Esophagus squamous epithelium (tissue), 5 donors: ENCODE measurements at places on chromosomes 11 and 22. TPM values are rescaled to one million over a fixed set of nuclear protein-coding genes. Genes with fewer than 3 reads are reported as not detected.

DNA sequence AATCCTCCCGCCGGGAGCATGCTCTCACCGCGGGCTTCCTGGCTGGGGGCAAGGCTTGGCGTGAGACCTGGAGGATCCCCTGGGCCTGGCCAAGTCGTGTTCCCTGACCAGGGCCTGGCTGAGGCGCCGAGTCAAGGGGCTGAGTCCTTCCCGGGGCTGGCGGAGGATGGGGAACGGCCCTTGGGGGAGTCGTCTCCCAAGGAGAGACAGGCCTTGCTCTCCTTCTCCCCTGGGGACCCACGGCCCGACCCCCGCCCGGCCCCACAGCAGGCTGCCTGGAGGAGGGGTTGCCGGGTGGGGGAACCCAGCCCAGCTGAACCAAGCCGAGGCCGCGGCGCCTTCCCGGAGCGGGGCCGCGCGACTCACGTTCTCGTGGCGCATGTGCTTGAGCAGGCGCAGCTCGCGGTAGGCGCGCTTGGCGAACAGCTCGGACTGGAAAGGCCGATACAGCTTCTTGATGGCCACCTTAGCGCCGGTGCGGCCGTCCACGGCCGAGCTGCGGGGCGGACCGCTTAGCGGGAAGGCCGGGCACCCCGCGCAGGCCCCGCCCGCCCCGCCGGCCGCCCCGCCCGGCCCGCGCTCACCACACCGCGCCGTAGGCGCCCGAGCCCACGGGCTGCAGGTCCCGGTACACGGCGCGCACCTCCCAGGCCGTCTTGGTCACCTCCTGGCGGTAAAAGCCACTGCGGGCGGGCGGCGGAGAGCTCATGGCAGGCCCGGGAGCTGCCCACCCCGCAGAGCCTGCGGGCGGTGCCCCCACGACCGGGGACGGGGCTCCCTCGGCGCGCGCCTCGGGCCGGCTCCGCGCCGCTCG is 475 bp downstream of the MAPK12 start:
- H3K27me3 ChIP-seq = peaks cover 69% of the 10 kb centered on the region
- H3K36me3 ChIP-seq = no peaks in the 10 kb centered on the region
- no peak for DNase-seq
- H3K4me3 ChIP-seq = peak overlapping the region; percentile 31

- H3K36me3 ChIP-seq = no peaks in the 10 kb centered on the region
- no peak overlapping the region for H3K4me3 ChIP-seq
- H3K4me1 ChIP-seq = peaks cover 7% of the 10 kb centered on the region
- H3K27me3 ChIP-seq = peaks cover 36% of the 10 kb centered on the region
Measured at GRCh38 chr11:123218451-123218850, 23.4 kb upstream of the CLMP start.

GRCh38 chr11:32316858-32317642 is 118.3 kb downstream of the WT1 start:
- H3K27ac ChIP-seq = no peak overlapping the region
- no peaks in the 10 kb centered on the region for H3K4me1 ChIP-seq
- DNase-seq = no peak
- H3K4me3 ChIP-seq = no peak overlapping the region
- H3K27me3 ChIP-seq = no peaks in the 10 kb centered on the region

DNA sequence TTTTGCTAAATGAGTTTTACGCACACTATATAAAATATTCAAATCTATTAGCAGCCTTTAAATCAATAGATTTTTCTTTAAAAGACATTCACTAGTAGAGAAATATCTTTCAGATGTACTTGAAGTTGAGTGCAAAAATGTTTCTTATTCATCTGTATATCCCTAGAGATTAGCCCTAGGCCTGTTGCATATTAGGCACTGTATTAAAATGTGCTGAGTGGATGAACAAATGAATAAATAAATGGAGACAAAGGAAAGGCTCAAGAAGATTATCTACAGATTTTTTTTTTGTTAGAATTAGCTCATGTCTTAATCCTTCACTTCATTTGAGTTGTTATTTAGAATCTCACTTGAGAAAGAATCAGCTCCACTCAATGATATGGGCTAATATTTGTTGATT is 12.0 kb upstream of the MMP13 start:
- no peaks in the 10 kb centered on the region for H3K4me1 ChIP-seq
- H3K4me3 ChIP-seq = no peak overlapping the region
- no peak for DNase-seq

GRCh38 chr11:48106166-48106565 is 110.4 kb upstream of the OR4B1 start:
- DNase-seq = no peak
- no peaks in the 10 kb centered on the region for H3K27me3 ChIP-seq
- H3K27ac ChIP-seq = no peak overlapping the region
- peaks cover 11% of the 10 kb centered on the region for H3K4me1 ChIP-seq
- H3K36me3 ChIP-seq = no peaks in the 10 kb centered on the region

BIK gene
- 14.9 TPM for total RNA-seq

OR51B4 gene
- total RNA-seq = not detected

GRCh38 chr11:45470151-45470793 is 184.1 kb upstream of the SYT13 start:
- H3K27ac ChIP-seq = no peak overlapping the region
- no peaks in the 10 kb centered on the region for H3K27me3 ChIP-seq

GRCh38 chr11:9922806-9923205 is 258.9 kb downstream of the SWAP70 start:
- no peak overlapping the region for H3K27ac ChIP-seq
- H3K4me3 ChIP-seq = no peak overlapping the region
- DNase-seq = no peak
- H3K36me3 ChIP-seq = no peaks in the 10 kb centered on the region
- H3K27me3 ChIP-seq = no peaks in the 10 kb centered on the region

TESMIN gene
- total RNA-seq = 4.4 TPM

GRCh38 chr11:61487342-61488025 is 21.1 kb upstream of the LRRC10B start:
- no peak overlapping the region for H3K27ac ChIP-seq
- H3K27me3 ChIP-seq = no peaks in the 10 kb centered on the region
- H3K36me3 ChIP-seq = no peaks in the 10 kb centered on the region
- no peak overlapping the region for H3K4me3 ChIP-seq

DNA sequence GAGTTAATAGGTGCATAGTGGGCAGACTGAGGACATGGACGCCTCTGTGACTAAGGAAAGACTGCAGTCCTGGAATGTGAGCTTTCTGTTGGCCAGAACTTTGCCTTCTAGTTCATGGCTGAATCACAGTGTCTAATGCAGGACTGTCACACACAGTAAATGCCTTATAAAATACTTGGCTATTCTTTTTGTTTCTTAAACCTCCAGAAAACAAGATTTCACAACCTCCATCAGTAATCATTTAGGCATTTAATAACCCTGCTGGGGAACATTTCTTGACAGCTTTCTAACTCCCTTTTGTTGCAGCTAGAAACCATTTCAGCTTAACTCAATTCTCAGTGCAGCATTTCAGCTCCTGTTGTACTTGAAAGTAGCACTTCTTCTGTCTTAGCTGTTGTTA is 335.8 kb upstream of the DDI1 start:
- H3K27me3 ChIP-seq = no peaks in the 10 kb centered on the region
- no peaks in the 10 kb centered on the region for H3K4me1 ChIP-seq
- H3K4me3 ChIP-seq = no peak overlapping the region
- no peak for DNase-seq
- H3K36me3 ChIP-seq = no peaks in the 10 kb centered on the region
- no peak overlapping the region for H3K27ac ChIP-seq

DNA sequence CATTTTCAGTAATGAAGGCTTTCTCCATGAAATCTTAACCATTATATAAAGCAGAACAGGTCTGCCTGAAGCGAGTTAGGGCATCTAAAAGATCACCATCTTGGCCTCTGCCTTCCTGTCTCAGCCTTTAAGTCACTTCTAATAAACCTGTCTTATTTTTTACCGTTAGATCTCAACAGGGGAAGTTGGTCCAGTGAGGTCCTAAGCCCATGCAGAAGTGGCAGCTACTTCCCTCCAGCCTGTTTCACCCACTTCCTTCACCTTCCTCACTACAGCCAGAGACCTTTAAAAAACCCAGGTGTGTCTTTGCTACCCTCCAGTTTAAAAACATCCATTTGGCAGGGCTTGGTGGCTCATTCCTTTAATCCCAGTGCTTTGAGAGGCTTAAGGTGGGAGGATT is 14.1 kb upstream of the LIPT2 start:
- no peak for DNase-seq
- H3K36me3 ChIP-seq = no peaks in the 10 kb centered on the region
- H3K27ac ChIP-seq = no peak overlapping the region
- H3K27me3 ChIP-seq = no peaks in the 10 kb centered on the region
- no peak overlapping the region for H3K4me3 ChIP-seq

DNA sequence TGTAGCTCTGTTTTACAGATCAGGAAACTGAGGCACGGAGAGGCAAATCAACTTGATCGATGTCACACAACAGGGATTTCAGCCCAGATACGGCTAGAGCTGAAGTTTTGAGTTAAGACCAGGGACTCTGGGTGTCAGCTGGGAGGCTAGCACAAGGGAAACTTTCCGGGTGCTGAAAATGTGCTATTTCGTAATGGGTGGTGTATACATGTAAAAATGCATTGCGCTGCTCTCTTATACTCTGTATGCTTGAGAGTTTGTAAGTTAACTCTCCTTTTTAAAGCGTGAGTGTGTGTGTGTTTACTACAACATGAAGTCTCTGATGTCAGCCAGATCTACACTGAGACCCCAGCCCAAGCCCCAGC is 227.6 kb downstream of the MN1 start:
- H3K4me1 ChIP-seq = peaks cover 39% of the 10 kb centered on the region
- no peak overlapping the region for H3K4me3 ChIP-seq
- no peak for DNase-seq
- no peaks in the 10 kb centered on the region for H3K27me3 ChIP-seq
- H3K36me3 ChIP-seq = no peaks in the 10 kb centered on the region

GRCh38 chr11:20035701-20036601 is 124.3 kb downstream of the DBX1 start:
- H3K36me3 ChIP-seq = no peaks in the 10 kb centered on the region
- no peak overlapping the region for H3K4me3 ChIP-seq
- DNase-seq = no peak
- H3K4me1 ChIP-seq = no peaks in the 10 kb centered on the region
- H3K27me3 ChIP-seq = no peaks in the 10 kb centered on the region
- peak overlapping the region; percentile 13 for H3K27ac ChIP-seq

GRCh38 chr22:36986242-36986821 is 32.9 kb downstream of the TST start:
- no peak overlapping the region for H3K4me3 ChIP-seq
- H3K27me3 ChIP-seq = peaks cover 73% of the 10 kb centered on the region
- no peak overlapping the region for H3K27ac ChIP-seq
- H3K4me1 ChIP-seq = peaks cover 4% of the 10 kb centered on the region
